ENCODE measurements at places on chromosomes 5 and 9.

GRCh38 chr9:78438211-78438610, 141.3 kb downstream of the PSAT1 start:
- no peak for DNase-seq

GRCh38 chr5:94818904-94819303, 200.4 kb downstream of the SLF1 start:
- DNase-seq: no peak

DNA sequence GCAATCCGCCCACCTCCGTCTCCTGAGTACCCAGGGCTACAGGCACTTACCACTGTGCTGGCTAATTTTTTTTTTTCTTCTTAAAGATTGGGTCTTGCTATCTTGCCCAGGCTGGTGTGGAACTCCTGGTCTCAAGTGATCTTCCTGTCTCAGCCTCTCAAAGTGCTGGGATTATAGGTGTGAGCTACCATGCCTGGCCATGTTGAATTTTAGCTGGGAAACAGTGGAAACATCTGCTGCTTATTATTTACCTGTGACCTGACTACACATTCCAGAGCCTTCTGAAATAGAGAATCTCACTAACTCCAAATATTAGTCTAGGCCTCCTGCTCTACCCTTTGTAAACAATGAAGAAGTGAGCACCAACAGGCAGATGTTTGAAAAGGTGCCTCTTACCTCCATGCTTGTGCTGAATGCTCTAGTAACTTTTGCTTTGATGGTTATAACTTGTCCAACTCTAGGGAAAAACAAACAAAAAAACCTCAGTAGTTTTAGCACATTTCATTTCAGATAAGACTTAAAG, 22.5 kb downstream of the ACOT12 start:
- DNase-seq: no peak

GRCh38 chr5:72179028-72179815, 71.9 kb downstream of the MAP1B start:
- DNase-seq: no peak

GRCh38 chr9:88824711-88825110, 166.6 kb upstream of the S1PR3 start:
- no peak for DNase-seq

DNA sequence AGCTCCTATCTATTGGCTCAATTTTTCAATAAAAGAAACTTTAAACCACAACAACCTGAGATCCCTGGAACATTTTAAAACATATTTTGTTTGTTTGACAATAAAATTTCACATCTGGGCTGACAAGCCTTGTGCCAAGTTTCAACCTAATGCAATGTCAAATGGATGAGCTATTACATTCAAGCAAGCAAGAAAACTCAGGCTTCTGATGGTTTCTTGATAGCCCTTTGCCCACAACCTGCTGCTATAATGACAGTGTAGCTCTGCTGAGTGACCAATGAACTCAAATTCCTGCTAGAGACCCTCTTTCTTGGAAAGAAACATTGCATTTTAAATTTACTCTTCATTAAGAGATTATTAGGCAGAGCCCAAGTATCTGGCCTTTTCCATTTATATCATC, 472.9 kb downstream of the ARHGEF28 start:
- no peak for DNase-seq

- no peak for DNase-seq
Observed at GRCh38 chr5:58545912-58546311, 37.0 kb upstream of the RAB3C start.

DNA sequence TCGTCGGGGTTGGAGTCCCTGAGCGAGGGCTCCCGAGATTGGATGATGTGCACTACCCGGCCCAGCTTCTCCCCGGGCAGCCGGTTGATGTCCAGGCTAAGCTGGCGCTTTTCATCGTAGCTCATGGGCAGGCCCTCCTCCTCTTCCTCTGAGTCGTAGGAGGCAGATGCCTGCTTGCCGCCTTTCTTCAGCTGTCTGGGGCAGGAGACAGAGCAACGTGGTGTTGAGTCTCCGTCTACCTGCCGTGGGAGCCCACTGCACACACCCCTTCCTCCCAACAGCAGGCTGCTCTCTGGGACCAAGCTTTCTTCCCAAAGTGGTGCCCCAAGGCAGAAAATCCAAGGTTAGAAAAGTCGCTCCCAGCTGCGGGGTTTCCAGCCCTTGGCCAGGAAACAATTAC, 10.8 kb downstream of the BRD3OS start:
- no peak for DNase-seq

- no peak for DNase-seq
Observed at GRCh38 chr5:94376672-94377345, 241.6 kb downstream of the KIAA0825 start.

GRCh38 chr9:72203205-72203803, 54.1 kb downstream of the GDA start:
- no peak for DNase-seq

GRCh38 chr9:132231019-132231701, 69.3 kb downstream of the NTNG2 start:
- no peak for DNase-seq

DNA sequence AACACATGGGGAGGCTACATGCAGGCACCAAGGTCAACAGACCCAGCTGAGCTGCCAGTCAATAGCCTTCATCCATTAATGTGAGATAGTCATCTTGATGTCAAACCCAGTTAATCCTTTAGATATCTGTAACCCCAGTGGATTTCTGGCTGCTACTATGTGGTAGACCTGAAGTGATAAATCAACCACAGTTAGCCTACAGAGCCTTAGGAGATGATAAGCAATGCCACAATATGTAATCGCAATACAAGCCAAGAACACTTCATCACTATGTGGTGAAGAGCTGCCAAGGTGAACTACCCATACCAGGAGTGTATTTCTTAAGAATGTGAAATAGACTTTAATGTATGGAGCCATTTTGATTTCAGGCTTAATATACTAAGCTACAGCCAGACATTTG, 1175.5 kb downstream of the DTWD2 start:
- no peak for DNase-seq

- no peak for DNase-seq
Observed at GRCh38 chr9:110986529-110986928, 51.7 kb downstream of the LPAR1 start.

All from T-helper 2 cell (primary cell).